Brain pericyte (primary cell): ENCODE measurements at places on chromosomes 7 and 10.

- no peak for DNase-seq
These were observed 63.3 kb downstream of the MRC1 start for GRCh38 chr10:17872191-17873091.

DNA sequence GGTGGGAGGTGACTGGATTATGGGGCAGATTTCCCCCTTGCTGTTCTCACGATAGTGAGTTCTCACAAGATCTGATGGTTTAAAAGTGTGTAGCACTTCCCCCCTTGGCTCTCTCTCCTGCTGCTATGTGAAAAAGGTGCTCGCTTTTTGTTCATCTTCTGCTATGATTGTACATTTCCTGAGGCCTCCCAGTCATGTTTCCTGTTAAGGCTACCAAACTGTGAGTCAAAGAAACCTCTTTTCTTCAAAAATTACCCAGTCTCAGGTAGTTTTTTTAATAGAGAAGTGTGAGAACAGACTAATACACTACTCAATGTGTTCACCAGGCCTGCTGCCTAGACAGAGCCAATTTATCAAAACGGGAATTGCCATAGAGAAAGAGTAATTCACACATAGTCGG is 49.7 kb downstream of the SDHAF3 start:
- DNase-seq = no peak

GRCh38 chr7:4013793-4014192 is 668.3 kb upstream of the FOXK1 start:
- no peak for DNase-seq

- no peak for DNase-seq
These were observed 101.1 kb upstream of the SAMD8 start for GRCh38 chr10:75010373-75010772.

- DNase-seq = no peak
These were observed 88.8 kb downstream of the SUGCT start for GRCh38 chr7:40223451-40224127.

- DNase-seq = no peak
These were observed 395.7 kb upstream of the FOXK1 start for GRCh38 chr7:4286351-4286750.

DNA sequence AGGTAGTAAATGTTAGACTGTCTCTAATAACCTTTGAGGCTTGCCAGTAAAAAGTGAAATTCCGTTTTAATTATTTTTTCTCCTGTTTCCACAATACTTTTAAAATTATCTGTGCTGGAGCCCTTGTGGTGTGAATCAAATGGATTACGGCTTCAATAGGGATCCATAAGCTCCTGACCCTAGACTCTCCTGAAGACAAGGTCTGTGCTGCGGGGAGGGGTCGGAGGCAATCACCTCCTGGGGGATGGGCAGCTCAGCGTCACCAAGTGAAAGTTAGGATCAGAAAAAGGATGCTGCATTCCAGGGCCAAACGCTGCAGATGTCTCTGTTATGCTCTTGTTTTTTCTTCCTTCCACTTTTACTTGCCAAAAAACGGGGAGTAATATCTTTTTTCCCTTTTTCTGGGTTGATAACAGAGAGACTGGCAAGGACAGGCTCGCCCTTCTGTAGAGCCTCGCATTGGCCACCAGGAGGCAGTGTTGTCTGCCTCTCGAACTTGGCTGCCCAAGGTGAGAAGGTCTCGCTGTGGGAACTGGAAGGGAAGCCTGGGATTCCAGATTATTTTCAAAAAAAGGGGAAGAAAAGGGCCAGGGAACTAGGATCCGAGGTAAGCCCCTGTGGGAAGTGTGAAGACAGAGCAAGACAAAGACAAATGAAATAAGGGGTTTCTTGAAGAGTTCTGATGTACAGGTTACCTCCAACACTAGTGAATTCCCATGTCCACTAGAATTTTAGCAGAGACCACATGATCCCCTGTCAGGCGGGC is 621.9 kb downstream of the ACTR3B start:
- no peak for DNase-seq

- no peak for DNase-seq
These were observed 68.0 kb downstream of the SH3PXD2A start for GRCh38 chr10:103787331-103787730.

DNA sequence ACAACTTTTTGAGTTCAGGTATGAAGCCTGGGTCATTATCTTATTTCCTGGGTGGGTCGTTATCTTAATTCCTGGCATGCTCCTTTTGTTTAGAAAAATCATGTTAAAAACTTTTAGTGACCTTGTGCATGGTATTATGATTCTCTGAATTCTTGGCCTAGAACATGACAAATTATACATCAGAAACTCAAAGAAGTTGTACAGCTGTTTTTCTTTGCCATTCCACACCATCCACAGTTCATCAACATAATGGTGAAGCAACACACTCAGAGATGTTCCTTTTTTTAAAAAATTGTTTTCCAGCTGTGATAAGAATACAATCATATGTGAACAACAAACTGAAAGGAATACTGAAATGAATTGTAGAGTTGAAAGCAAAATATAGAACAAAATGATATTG is 149.2 kb upstream of the SEMA3D start:
- no peak for DNase-seq
